ENCODE measurements at places on chromosomes 3 and 15.

DNA sequence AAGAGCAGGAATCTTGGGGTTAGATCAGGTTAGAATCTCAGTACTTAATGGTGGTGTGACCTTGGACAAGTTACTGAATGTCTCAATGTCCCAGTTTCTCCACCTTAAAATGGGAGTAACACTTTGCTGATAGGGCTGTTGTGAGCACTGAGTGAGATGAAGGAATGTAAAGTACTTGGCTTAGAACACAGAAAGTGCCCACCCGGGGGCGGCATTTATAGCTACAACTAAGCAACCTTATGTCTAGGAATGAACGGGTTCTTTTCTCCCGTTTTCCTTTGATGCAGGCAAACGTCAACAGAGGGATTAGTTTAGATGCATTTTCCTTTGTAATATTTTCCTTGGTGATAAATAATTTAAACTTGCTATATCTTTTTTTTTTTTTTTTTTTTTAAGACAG, 176.6 kb downstream of the USP13 start:
- DNase-seq = no peak

GRCh38 chr15:77836121-77836692, 203.5 kb upstream of the LINGO1 start:
- DNase-seq = peak; percentile 90

GRCh38 chr3:143479727-143480126, 360.2 kb downstream of the CHST2 start:
- DNase-seq = no peak

DNA sequence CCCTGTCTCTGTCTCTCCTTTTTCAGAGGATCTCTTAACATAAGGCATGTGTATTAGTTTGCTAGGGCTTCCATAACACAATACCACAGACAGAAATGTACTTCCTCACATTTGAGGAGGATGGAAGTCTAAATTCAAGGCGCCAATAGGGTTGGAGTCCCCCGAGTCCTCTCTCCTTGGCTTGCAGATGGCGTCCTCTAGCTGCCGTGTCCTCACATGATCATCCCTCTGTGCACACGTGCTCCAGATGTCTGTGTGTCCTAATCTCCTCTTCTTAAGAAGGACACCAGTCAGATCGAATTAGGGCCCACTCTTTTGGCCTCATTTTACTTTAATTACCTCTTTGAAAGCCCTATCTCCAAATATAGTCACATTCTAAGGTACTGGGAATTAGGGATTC, 23.0 kb upstream of the BFSP2 start:
- no peak for DNase-seq

- no peak for DNase-seq
Measured at GRCh38 chr15:78088773-78089080, 3.6 kb upstream of the SH2D7 start.

GRCh38 chr3:25661694-25662437, 2.8 kb downstream of the TOP2B start:
- no peak for DNase-seq

DNA sequence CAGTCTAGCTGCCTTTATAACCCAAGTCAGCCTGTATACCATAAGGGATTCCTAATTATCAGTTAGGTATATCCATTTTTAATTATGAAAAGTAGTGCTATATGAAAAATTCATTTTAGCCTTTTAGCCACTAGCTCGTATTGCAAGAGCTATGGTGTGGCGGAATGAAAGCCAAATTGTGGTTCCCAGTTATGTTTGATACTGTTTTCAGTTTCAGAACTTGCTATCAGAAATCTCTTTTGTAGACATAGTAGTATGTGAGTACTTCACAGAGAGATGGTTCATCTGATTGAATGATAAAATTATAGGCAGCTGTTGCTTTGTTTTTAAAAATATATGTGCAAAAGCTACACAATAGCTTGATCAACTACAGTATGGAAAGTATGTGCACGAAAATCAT, 134.6 kb downstream of the SLC25A26 start:
- no peak for DNase-seq
